ENCODE measurements at places on chromosomes 13 and 19.
A peak's percentile ranks its signal among the peaks of the same experiment; 100 is the strongest.

DNA sequence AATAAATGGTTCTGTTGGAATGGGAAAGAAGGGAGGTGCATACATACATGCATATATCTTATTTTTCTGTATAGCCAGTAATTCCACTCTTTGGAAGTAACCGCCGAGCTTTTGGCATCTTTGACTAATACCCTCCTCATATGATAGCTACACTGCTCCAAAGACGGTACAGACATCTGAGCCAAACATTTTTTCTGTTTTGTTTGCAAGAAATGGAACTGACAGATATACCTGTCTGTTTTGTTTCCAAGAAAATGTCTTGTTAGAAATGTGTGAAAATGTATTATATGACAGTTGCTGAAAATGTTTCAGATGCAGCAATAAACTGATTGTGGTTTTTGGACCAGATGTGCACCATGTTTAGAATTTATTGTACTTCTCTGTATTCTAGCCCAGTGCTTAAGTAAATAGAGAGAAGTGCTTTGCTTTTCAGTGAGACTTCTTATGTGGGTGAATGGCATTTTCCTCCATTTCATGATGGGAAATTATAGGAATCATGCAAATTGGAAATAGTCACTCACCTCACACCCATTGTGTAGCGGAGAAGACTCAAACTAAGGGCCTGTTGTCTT lies 396.9 kb downstream of the KCNRG start:
- DNase-seq, result no peak

DNA sequence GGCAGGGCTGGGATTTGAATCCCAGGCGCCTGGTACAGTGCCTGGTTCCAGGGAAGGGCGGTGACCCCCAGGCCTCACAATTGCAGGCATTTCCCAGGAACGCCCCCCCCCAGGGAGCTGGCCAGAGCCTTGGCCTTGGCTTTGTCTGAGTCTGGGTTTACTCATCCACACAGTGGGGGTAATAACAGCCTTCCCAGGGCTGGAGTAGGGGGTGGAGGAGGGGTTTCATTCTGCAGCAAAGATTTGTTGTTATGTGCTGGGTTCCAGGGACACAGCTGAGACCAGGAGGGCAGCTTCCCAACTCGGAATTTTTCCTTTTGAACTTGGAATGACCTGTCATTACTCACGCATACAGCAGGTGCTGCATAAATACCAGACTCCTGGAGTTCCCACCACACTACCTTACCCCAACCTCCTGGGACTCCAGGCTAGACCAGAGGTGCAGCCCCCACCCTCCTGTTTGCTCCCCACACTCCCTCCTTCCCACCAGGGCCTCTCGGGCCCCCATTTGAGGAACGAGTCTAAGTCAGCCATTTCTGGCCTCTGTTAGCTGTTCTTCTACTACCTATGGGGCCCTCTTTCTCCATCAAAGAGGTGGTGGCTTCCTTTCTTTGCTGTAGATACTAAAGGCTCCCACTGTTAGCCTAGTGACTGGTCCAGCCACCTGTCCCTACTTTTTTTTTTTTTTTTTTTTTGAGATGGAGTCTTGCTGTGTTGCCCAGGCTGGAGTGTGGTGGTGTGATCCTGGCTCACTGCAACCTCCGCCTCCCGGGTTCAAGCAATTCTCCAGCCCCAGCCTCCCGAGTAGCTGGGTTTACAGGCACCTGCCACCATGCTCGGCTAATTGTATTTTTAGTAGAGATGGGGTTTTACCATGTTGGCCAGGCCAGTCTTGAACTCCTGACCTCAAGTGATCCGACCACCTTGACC lies 1.6 kb upstream of the ADAMTS10 start:
- DNase-seq, result no peak

- no peak for DNase-seq
Observed at GRCh38 chr13:93794197-93794885, 567.7 kb downstream of the GPC6 start.

DNA sequence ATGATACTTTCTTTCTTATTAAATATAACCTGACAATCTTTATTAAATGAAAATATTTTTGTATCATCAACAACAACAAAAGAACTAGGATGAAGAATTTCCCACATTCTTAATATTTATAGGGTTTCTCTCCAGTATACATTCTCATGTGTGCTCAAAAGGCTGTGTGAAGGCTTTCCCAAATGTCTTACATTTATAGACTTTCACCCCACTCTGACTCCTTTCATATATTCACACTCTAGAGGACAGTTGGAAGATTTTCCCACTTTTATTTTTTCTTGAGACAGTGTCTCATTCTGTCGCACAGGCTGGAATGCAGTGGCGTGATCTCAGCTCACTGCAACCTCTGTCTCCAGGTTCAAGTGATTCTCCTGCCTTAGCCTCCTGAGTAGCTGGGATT lies 22.4 kb downstream of the ZNF14 start:
- no peak for DNase-seq

GRCh38 chr13:109403012-109403421 lies 383.4 kb downstream of the IRS2 start:
- no peak for DNase-seq

DNA sequence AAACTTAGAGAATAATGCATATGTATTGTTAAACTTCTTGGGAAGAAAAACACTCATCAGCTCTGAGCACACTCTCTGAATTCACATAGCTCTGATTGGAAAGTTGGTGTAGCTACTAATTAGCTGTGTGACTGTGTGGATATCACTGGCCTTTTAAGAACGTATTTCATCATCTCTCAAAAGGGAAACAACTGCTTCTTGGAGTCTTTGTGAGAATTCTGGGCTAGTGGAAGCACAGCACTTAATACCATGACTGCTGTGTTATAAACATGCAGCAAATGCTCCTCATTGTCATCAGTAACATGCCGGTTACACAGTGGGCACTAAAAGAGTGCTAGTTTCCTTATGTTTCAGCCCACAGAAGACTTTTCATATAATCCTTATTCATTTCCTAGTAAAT lies 220.9 kb upstream of the CSNK1A1L start:
- no peak for DNase-seq

DNA sequence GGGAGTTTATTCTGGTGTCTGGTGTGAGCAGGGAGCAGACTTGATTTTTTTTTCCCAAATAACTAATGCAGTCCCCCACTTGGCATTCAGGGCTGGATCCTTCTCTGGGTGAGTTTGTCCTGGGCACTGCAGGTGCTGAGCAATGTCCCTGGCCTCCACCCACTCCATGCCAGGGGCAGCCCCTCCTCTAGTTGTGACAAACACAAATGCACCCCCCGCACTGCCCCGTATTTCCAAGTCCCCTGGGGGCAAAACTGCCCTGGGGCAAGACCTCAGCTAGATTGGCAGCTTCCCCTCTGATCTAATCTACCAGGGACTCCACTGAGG lies 6.4 kb downstream of the MOB3A start:
- no peak for DNase-seq

GRCh38 chr19:37594982-37595382 lies 306 bp downstream of the ZNF540 start:
- peak; percentile 81 for DNase-seq

- DNase-seq, result no peak
Observed at GRCh38 chr13:113722921-113723320, 36.1 kb upstream of the TMEM255B start.

GRCh38 chr13:53052675-53053074 lies 24.1 kb downstream of the OLFM4 start:
- no peak for DNase-seq

DNA sequence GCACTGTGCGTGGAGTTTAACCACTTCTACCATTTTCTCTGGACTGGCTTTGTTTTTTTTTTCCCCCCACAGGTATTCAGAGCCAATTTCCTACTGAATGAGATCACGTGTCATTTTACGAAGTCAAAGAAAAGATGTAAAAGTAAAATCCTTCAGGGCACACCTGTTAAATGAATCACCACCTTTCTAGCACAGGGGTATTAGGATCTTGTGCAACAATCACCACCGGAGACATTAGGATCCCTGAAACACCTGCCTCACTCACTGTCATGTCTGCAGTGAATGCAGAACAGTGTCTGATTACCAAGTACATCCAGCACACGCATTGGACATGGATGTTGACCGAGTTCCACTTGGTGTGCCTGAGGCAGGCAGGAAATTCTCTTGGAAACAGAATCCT lies 17.2 kb downstream of the BRD4 start:
- no peak for DNase-seq

DNA sequence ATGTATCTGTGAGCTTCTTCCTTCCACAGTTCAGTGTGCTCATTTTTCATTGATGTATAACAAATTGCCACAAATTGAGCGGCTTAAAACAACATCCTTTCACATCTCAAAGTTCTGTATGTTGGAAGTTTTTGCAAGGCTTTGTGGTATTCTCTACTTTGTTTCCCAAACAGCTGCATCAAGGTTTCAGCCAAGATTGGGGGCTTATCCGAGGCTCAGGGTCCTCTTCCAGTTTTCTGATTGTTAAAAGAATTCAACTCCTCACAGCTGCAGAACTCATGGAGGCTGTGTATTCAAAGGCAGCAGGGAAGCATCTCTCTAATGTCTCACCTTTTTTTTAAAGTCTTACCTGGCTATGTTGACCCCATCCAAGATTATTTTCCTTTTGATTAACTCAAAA lies 1369.8 kb downstream of the PCDH9 start:
- DNase-seq, result no peak

- no peak for DNase-seq
Observed at GRCh38 chr19:51927859-51928258, 587 bp downstream of the ZNF613 start.

DNA sequence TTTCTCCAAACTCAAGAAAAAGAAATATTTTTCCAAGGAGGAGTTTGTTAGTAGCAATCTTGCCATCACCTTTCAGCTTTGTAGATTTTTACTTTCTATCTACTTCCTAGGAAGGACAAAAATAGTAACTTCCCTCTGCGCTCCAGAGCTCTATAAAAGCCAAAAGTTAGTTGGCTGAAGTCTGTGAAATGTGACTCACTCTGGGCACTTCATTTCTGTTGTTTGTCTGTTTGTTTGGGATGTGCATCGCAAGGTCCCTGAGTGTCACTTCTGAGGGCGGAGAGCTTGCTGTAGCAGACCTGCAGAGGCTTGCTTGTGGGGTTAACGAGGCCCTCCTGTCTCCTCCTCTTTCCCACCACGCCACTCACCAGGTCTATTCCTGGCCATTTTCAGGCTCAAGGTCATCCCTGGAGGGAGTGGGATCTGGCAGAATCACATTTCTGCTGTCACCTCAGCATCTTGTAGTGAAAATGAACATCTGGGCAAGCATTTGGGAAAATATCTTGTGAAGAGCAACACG lies 307.6 kb downstream of the GPC6 start:
- DNase-seq, result no peak

DNA sequence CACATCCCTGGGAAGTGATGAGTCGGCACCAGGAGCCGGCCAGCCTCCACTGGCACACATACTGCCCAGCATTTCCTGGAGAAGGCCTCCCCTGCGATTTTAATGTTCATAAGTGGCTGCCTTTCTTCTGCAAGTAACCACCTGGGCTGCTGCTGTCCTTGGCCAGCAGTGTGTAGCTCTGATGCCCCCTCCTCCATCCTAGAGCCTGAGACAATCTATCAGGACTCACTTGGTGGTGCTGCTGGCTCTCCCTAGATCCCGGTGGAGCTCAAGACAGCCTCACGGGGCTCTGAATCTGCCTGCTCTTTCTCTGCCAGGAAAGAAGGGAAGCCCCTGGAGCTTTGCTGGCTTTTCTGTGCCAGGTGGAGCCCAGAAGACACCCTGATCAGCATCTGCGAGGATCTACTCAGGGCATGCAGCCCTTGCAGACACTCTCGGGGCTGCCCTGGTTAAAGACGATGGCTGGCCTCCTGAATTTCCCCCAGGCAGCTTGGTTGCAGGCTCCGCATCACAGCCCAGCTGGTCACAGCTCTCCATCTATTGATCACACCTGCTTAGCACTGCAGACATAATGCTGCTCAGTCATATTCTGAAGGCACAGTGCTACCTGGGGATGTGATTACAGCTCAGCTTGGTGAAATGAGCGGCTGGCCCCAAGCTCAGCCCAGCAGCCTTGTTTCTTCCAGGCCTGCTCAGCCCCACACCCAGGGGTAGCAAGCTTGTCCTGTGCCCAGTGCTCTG lies 122.3 kb downstream of the ZDHHC20 start:
- DNase-seq, result no peak

- DNase-seq, result no peak
Observed at GRCh38 chr13:106349080-106349931, 186.2 kb downstream of the EFNB2 start.

DNA sequence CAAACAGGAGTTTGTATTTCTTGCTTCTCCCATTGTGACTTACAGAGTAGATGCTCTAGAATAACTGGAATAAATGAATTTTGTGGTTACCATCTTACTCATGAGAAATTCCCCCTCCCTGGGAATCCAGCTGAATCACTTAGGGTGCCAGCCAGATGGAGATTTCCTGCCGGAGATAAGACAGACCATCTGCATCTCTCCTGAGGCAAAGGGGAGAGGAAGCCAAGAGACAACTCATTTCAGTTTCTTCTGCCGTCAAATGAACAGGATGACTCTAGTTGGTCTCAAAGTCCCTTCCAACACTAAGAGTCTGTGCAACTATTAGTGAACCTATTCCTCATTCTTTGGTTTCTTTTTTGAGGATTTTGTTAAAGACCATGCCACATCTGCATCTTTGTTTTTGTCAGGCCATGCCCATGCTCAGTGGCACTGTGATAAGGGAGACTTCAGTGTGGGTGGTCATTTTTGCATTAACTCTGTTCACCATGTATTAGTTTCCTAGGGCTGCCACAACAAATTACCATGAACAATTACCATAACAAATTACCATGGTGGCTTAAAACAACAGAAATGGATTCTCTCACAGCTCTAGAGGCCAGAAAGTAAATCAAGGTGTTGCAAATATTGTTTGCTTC lies 112.8 kb downstream of the NDFIP2 start:
- no peak for DNase-seq

- DNase-seq, result no peak
Observed at GRCh38 chr13:100535426-100536135, 53.0 kb downstream of the GGACT start.

DNA sequence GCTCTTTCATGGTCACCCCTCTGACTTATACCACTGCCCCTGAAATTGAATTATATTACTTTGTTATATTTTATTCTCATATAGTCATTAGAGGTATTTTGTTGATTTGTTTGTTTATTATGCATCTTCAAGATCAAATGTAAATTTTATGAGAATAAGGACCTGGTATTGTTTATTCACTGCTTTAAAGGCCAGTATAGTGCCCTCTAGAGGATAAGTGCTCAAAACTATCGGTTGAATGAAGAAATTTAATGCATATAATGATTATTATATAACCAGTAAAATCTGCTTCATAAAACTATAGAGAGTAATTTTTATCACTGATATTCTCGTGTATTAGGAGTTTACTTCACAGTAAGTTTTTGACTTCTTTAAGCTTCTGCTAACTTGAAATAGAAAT lies 1401.9 kb downstream of the SLITRK1 start:
- no peak for DNase-seq

DNA sequence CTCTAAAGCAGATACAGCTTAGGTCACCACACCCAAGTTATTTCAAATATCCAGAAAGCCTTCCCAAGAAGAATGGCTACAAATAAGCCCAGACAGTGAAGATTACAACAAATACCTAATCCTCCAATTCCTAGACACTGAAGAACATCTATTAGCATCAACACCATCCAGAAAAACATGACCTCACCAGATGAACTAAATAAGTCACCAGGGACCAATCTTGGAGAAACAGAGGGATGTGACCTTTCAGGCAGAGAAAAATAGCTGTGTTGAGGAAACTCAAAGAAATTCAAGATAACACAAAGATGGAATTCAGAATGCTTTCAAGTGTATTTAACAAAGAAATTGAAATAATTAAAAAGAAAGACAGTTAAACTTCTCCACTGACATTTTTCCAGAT lies 15.0 kb upstream of the CLC start:
- DNase-seq, result no peak

GRCh38 chr19:30686176-30686820 lies 314.1 kb downstream of the ZNF536 start:
- no peak for DNase-seq

- no peak for DNase-seq
Observed at GRCh38 chr13:43401361-43401760, 378.0 kb downstream of the DNAJC15 start.

- no peak for DNase-seq
Observed at GRCh38 chr13:65468628-65469027, 1761.5 kb downstream of the PCDH9 start.

Data from CD4-positive, alpha-beta T cell treated with Interferon gamma for 1 hour (primary cell).